DMS 273 treated with DMSO at 0.1 percent for 48 hours (cell line): ENCODE measurements at places on chromosomes 4 and X.

DNA sequence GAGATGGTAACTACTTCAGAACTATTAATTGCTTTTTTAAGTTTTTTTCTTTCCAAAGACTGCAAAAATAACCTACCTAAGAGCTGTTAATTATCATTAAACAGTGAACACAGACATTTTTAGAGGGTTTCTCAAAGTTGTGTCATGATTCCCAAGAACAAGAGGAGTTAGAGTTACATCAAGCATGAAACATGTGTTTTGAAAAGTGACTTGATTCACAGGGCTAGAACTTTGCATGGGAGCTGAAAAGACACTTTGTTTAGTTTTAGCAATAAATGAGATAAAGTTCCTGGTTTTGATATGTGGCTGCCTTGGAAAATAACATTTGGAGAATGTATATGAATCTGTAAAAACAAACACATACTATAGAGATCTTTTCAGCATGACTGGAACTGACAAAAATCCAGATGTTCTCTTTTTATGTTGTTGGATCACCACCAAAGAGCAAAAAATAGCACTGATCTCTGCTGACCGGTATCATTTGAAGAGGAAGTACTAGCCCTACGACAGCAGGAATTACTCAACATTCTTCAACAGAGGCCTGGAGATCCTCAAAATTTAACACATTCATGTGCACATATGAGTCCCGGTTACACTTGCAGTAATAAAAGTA lies 173.0 kb upstream of the PCDH18 start:
- no peak for DNase-seq

- DNase-seq: no peak
These were observed 17.7 kb upstream of the TMEM154 start for GRCh38 chr4:152697284-152698088.

DNA sequence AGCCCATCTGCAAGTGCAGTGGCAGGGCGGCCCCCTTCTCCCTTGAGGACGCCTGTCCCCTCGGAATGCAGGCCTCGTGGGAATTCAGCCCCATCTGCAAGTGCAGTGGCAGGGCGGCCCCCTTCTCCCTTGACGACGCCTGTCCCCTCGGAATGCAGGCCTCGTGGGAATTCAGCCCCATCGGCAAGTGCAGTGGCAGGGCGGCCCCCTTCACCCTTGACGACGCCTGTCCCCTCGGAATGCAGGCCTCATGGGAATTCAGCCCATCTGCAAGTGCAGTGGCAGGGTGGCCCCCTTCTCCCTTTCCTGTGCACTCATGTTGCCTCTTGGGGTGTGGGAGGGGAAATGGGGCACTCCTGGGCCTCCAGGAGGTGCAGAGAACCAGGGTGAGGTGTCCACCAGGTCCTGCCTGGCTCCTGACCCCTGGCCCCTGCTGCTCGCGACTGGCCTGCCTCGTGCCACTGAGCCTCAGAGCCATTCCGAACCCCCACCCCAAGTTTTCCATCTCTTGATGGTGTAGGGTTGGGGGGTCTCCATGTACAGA lies 6.8 kb upstream of the SLC26A1 start:
- no peak for DNase-seq

DNA sequence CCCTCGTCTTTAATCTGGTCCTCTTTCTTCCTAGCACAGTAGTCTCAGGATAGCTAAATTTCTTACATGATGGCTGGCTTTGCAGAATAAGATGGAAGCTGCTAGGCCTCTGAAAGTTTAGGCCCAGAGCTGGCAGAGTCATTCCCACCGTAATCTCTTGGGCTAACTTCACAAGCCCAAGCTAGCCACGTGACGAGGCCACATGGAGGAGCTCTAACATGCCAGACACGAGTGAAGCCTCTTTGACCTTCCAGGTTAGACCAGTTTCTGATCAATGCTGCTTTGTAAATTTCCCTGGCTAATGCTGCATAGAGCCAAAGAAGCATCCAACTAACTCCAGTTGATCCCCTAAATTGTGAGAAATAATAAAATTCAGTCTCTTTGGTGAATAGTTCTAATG lies 9.5 kb upstream of the CENPE start:
- no peak for DNase-seq

DNA sequence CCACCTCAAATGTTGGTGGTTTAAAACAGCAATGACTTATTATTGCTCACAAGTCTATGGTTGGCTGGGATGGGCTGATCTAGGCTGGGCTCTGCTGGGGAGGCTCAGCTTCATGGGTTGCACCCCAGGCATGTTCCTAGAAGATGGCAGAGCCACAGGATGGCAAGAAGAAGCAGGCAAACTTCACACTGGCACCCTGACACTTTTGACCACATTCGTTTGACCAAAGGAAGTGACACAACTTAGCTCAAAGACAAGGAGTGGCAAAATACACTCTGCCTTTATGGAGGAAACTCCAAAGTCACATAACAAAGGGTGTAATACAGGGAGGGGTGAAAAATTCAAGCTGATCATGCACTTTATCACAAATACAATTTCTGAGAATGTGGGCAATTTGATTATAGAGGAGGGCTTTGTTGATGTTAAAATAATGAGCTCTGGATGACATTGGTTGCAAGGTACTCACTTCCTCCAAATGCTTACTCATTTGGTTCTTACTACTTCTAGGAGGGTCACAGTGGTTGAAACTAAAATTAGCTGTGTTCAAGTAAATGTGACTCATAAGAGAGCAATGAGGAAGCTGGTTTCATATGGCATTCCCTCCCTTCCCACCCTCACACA lies 249.2 kb upstream of the RPS6KA3 start:
- DNase-seq: no peak

GRCh38 chr4:124867536-124867935 lies 155.0 kb upstream of the ANKRD50 start:
- DNase-seq: no peak

GRCh38 chr4:7792616-7793015 lies 147.0 kb downstream of the AFAP1 start:
- DNase-seq: no peak

GRCh38 chrX:81957900-81958545 lies 756.1 kb downstream of the SH3BGRL start:
- peak; percentile 9 for DNase-seq

DNA sequence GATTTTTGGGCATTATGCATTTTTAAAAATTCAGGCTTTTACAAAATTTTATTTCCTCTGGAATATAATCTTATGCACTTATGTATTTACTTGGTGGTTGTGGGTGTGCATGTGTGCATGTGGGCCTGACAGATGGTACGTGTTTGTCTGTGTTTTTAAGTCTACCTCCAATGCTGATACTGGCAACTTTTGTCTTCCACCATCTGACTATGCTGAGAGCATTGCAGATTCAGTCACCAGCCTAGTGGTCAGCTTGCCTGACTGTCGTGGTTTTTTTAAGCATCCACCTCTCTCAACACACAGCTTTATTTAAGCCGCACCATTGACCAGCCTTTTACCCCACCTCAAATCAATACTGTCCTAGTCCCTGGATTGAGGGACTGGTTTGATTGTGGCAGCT lies 37.1 kb downstream of the FSTL5 start:
- peak; percentile 82 for DNase-seq

DNA sequence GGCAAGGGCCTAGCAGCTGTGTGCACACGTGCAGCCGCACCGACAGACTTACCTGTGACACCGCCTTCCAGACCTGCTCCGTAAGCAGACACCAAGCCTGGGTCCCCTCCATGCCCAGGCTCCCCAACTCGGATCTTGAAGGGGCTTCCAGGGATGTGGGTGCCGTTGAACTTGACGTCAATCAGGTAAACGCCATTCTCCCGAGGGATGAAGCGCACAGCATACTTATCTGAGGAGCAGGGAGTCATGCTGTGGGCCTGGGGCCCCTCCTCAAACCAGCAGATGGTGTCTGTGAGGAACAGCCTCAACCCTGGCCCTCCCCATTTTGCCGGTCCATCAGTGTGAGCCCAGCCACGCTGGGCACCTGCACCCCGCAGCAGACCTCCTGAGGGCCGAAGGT lies 24.5 kb downstream of the FLNA start:
- DNase-seq: no peak

GRCh38 chr4:7519638-7520376 lies 85.1 kb upstream of the PSAPL1 start:
- DNase-seq: no peak
